ENCODE measurements at places on chromosomes 11 and 22.

- no peak for DNase-seq
These were observed 40.6 kb downstream of the CD44 start for GRCh38 chr11:35179466-35180135.

DNA sequence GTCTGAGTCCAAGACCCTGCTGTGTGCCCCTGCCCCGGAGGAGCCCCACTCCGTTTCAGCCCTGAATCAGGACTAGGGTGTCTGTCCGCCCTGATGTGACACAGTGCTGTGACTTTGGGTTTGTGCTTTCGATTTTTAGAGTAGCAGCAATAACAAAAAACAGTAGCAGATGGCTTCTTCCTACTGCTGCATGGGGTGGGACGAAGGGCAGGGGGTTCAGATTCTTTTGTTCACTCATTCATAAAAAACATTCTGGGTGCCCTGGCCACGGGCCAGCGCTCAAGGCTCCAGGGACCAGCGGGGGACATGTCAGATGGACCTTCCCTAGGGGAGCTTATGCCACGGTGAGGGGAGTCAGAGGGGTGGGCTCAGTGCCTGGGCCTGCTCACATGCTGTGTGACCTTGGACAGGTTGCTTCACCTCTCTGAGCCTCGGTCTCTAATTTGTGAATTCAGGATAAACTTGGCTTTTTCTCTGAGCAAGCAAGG is 24.6 kb upstream of the PRR5 start:
- DNase-seq: no peak

DNA sequence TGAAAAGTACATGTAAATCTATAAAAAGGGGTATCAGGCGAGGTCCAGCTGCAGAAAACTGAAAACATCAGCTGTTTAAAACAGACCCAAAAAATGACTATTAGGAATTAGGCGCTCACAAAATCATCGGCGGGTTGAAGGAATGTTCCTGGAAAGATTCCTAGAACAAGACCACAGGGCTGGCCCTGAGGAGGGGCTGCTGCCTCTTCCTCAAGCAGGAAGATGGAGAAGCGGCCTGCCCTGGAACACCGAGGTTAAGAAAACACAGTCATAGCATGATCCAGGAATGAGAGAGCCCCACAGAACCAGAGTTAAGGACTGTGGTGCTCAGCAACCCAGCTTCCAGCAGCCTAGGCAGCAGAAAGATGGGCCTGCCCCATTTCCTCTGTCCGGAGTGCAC is 78.4 kb downstream of the C11orf91 start:
- DNase-seq: no peak

DNA sequence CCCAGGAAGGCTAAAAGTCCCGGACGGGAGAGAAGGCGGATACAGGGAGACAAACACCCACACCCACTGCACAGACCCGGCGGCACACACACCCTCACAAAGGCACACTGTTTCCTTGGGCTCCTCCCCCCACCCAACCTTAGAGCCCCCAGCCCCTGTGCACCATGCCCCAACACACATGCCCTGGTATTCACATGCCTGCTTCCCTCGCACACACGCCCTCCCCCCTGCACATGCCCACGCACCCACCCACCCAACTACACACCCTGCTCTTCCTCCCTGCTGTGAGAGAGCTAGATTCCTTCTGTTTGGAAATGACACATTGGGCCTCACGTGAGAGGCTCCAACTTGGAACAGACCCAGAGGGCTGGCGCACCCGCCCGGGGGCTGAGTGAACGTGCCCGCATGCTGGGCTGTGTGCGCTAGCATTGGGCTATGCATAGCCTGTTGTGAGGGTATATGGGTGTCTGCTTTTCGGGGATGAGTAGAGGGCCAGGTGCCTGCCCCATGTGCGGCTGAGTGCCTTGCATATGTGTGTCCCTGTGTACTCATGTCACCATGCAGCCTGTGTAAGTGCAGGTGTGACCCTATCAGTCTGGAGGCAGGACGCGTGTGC is 518 bp upstream of the CHRM1 start:
- no peak for DNase-seq

- no peak for DNase-seq
These were observed 3.9 kb upstream of the GCAT start for GRCh38 chr22:37803639-37804351.

- no peak for DNase-seq
These were observed 2.5 kb upstream of the LMO2 start for GRCh38 chr11:33894398-33894746.

- DNase-seq: no peak
These were observed 13.7 kb upstream of the DRD2 start for GRCh38 chr11:113488931-113489351.

DNA sequence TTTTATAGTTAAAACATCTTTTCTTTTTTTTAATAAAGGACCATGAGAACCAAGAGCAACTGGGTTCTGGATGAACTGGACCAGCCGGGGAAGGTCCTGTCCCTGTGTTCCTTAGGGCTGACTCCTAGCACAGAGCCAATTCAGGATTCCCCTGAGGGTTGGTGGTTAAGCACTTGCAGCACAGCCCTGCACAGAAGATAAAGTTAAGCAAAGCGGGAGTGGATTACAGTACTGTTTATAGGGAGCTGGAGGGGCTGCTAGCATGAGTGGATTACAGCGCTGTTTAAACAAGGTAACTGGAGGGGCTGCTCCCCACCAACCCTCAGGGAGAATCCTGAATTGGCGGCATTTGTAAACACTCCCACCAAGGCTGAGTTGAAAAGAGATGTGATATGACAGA is 90.6 kb downstream of the CELSR1 start:
- DNase-seq: no peak

DNA sequence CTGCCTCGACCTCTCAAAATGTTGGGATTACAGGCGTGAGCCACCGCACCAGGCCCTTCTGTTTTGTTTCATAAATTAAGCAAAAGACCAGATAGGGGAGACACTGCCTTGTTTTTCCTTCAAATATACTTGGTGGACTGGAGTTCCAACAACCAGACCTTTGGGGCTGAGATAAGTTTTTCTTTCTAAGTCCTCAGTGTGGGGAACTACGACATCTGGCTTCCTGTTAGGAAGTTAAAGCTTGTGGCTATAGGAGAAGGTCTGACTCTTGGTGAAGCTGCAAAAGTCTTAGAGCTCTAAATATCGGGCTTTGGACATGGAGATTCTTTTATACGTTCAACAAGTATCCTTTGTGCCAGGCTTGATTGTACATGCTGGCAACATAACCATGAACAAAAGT is 64.1 kb upstream of the EED start:
- no peak for DNase-seq

- no peak for DNase-seq
These were observed 43.1 kb upstream of the PPARA start for GRCh38 chr22:46107089-46107664.

DNA sequence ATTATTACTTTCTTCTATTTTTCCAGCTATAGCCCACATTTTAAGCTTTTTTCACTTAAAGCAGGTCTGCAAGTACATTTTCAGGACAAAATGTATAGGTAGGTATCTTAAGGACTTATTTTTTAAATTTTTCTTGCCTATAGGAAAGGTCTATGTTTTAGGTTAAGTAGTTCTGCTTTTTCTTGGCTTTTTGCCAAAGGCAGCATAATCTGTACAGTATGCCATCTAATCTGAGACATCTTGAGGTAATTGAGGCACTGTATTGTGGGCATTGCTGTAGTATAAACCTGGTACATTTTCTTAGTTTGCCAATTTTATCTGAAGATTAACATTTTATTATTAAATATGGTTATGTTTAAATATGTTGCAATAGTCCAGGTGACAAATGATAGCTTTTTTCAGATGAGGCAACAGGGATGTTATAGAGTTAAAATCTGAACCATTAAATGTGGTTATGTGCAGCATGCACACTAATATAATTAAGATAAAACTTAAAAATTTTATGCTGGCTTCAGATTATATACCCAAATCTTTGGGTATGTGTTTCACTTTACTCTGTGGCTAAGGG is 42.9 kb downstream of the QSER1 start:
- DNase-seq: no peak
